ENCODE measurements at places on chromosomes 6 and 20.

DNA sequence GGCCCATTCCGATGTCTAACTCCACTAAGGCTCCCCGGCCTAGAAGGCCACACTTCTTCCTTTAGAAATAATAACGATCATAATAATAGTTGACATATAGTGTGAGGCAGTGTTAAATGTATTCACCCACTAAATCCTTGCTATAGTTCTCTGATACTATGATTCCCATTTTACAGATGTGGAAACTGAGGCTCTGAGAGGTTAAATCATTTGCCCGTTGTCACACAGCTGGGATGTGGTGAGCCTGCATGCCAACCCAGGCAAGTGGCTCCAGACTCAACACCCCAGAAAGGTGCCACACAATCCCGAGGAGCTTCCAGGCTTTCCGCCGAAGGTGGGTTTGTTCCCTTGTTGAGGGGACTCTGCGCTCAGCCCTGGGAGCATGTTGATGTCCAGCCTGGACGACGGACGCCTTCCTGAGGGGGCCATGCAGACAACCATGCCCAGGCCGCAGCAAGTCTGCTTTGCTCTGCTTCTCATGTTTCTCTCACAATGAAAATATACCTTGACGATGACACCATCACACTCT, 104.6 kb upstream of the CDYL start:
- DNase-seq, result no peak

GRCh38 chr6:170295510-170296422, 4.9 kb upstream of the DLL1 start:
- peak; percentile 82 for DNase-seq

DNA sequence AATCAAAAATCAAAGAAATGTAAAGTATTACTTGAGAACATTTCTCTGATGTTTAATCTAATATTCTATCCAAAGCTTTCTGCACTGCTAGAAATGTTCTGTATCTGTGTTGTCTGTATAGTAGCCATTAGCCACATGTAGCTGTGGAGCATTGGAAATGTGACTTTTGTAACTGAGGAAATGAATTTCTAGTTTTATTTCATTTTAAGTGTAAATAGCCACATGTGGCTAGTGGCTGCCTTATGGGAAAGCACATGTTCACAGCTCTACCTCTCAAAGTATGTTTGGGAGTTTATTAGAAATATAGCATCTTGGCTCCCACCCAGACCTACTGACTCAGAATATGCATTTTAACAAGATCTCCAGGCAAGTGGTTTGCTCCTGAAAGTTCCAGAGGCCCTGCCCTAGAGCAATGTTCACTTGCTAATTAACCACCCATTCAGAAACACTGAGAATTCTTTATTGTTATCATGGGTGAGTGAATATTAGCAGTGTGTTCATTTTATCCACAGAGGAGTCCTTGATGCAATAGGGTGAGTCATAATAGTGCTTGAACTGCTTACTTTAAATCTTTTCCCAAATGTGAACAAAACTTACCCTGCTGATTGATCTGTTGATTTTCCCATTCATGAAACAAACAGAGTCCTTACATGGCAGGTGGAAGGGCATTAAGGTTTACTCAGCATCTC, 282.7 kb downstream of the PLCB1 start:
- DNase-seq, result no peak

DNA sequence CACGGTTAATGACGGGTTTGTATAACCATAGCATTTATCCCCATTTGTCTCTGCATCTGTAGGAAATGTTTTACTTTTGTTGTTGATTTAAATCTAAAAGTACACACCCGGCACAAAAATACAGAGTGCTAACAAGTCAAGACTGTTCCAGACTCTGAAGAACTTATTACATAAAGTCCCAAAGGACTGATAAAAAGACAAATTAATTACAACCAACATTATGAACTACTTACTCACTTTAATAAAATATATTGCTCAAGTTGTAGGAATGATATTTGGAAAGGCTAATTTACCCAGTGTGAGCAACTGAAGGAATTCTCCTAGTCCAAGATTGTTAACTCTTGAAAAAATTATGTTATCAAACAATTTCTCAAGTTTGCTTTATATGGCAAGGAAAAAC, 115.6 kb downstream of the KIF13A start:
- DNase-seq, result no peak

DNA sequence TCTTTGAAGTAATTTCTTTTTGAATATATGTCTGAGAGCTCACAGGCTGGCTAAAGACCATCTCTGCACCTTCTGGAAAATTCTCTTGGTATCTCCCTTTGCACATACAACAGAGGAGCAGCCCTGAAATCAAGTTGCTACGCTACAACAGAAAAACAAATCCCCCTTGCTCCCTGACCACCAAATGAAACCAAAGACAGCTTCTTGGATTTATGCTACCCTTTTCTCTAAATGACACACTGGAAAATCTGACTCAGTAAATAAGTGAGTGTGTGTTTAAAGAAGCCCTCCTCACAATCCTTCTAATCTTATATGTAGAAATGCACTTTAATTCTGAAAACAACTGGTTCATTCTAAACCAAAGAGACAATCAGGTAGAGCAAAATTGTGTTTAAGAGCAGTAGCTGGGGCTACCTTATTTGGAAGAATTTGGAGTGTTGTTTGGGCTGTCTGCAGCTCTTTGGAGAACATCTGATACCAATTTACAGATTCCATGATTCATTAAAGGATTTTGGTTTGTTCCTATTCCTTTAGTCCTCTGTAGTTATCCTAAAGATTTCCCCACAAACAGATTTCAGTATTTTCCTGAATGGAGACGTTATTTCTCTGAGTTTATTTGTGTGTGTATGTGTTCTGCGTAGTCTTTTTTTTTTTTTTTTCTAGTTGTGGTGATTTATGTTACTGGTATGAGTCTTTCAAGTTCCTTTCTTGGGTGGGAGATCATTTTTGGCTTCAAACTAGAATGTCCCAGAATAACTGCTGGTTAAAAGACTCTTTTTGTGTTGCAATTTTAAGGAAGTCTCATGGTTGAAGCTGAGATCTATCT, 36.4 kb upstream of the UTRN start:
- peak; percentile 51 for DNase-seq

DNA sequence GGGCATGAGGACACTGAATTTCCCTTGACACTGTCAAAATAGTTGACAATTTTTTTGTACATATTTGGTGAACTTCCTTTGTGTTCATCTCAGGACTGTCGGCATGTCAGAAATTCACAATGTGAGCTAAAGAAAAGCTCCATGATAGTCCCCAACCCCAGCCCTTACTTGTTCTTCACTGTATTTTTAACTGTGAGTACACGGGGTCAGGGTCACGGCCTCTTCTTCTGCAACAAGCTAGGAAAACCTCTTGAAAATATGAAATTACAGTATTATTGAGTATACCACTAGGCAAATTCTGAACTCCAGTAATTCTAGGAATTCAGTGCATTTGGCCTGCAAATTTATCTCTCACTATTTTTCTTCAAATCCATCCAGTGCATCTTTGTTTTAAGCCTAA, 199.4 kb downstream of the SLC24A3 start:
- DNase-seq, result no peak

GRCh38 chr6:107977283-107977682, 19.3 kb upstream of the SEC63 start:
- peak; percentile 53 for DNase-seq

GRCh38 chr6:23642849-23643248, 483.2 kb upstream of the NRSN1 start:
- DNase-seq, result no peak

DNA sequence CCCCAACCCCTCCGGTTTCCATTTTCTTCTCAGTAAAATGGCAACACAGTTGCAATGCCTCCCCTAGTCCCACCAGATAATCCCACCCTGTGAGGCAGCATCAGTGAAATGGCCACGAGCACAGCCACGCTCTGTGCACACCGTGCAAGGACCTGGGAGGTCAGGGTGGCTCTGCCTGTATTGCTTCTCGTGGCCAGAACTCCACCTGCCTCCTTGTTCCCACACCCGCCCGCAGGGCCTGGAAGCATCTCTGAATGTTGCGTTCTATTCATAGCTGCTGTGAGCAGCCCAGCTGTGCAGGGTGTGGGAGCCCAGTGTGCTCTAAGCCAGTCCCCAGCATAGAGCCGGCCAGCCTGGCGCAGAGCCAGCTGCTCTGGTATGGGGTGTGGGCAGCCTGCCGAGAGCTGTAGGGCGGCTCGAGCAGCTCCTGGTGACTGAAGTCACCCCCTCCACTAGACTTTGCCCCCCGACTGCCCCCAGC, 161.1 kb downstream of the DLL1 start:
- DNase-seq, result no peak

GRCh38 chr6:40299681-40300080, 287.5 kb downstream of the LRFN2 start:
- no peak for DNase-seq

GRCh38 chr20:42441864-42442331, 747.8 kb downstream of the PTPRT start:
- no peak for DNase-seq

GRCh38 chr20:5657190-5657875, 92.9 kb upstream of the SHLD1 start:
- peak; percentile 55 for DNase-seq
